Activated CD4-positive, alpha-beta T cell treated with anti-CD3 and anti-CD28 coated beads for 36 hours (primary cell): ENCODE measurements at places on chromosomes 6 and 20. TPM values are rescaled to one million over a fixed set of nuclear protein-coding genes. Genes with fewer than 3 reads are reported as not detected.

Gene MCHR2
- total RNA-seq, result not detected

Gene SEL1L2
- total RNA-seq, result not detected

Gene PAQR8
- total RNA-seq, result 9.1 TPM

Gene ZNF341
- total RNA-seq, result 6.1 TPM

Gene C20orf204
- total RNA-seq, result 3.3 TPM

Gene OR2H1
- total RNA-seq, result not detected

Gene TFAP2D
- total RNA-seq, result not detected

Gene SOX4
- 2.5 TPM for total RNA-seq

Gene IYD
- total RNA-seq, result not detected

DNA sequence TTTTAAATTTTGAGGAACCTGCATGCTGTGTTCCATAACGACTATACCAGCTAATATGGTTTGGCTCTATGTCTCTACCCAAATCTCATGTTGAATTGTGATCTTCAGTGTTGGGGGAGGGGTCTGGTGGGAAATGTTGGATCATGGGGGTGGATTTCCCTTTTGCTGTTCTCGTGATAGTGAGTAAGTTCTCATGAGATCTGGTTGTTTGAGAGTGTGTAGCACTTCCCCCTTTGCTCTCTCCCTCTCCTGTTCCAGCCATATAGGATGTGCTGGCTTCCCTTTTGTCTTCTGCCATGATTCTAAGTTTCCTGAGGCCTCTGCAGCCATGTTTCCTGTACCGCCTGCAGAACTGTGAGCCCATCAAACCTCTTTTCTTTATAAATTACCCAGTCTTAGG is 61.8 kb upstream of the NEDD9 start:
- H3K27me3 ChIP-seq, result no peaks in the 10 kb centered on the region
- DNase-seq, result no peak
- peaks cover 22% of the 10 kb centered on the region for H3K4me1 ChIP-seq
- H3K4me3 ChIP-seq, result no peak overlapping the region

GRCh38 chr6:10555625-10556309 is 34.6 kb downstream of the GCNT2 start:
- H3K36me3 ChIP-seq, result peaks cover 8% of the 10 kb centered on the region
- no peak overlapping the region for H3K4me3 ChIP-seq
- H3K27ac ChIP-seq, result peak overlapping the region; percentile 27

DNA sequence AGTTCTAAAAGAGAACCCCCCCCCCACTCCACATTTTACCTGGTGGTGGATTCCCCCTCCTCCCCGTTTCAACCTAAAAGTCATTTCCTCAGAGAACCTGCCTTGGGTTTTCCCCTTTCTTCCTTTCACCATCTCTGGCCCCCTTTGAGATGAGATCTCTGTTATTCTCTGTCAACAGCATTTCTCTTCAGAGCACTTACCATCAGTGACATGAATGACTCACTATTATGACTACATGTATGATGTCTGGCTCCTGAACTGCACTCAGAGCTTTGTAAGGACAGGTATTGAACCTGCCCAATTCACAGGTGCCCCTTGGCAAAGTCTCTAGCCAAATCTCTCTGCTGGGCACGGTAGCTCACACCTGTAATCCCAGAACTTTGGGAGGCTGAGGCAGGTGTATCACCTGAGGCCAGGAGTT is 61.4 kb upstream of the JARID2 start:
- peak overlapping the region; percentile 96 for H3K27ac ChIP-seq
- peaks cover 23% of the 10 kb centered on the region for H3K4me1 ChIP-seq
- H3K36me3 ChIP-seq, result no peaks in the 10 kb centered on the region
- H3K4me3 ChIP-seq, result peak overlapping the region; percentile 23
- DNase-seq, result peak; percentile 62

- no peak for DNase-seq
- no peaks in the 10 kb centered on the region for H3K36me3 ChIP-seq
- H3K27ac ChIP-seq, result no peak overlapping the region
- no peaks in the 10 kb centered on the region for H3K27me3 ChIP-seq
- H3K4me1 ChIP-seq, result no peaks in the 10 kb centered on the region
- no peak overlapping the region for H3K4me3 ChIP-seq
These were observed 25.8 kb upstream of the FBXL4 start for GRCh38 chr6:98973571-98973970.

DNA sequence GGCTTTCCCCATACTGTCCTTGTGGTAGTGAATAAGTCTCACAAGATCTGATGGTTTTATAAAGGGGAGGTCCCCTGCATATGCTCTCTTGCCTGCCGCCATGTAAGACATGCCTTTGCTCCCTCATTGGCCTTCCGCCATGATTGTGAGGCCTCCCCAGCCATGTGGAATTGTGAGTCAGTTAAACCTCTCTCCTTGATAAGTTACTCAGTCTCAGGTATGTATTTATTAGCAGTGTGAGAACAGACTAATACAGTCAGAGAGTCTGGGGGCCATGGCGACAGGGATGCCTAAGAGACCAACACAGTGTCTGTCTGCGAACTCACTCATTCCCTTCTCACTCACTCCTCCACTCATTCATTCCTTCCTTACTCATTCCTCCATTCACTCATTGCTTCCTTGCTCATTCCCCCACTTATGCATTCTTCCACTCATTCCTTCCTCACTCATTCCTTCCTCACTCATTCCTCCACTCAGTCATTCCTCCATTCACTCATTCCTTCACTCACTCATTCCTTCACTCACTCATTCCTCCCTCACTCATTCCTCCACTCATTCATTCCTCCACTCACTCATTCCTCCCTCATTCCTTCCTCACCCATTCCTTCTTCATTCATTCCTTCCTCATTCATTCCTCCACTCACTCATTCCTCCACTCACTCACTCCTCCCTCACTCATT is 137.5 kb upstream of the AGPAT4 start:
- no peak overlapping the region for H3K4me3 ChIP-seq
- no peaks in the 10 kb centered on the region for H3K4me1 ChIP-seq
- peaks cover 7% of the 10 kb centered on the region for H3K27me3 ChIP-seq
- H3K36me3 ChIP-seq, result no peaks in the 10 kb centered on the region
- peak; percentile 9 for DNase-seq
- H3K27ac ChIP-seq, result no peak overlapping the region

GRCh38 chr6:33298773-33299236 is at the start of gene RGL2:
Gene RGL2 (minus strand): TSS chr6:33298942. CDS start chr6:33298610, 332 bp downstream.
- H3K36me3 ChIP-seq, result peaks cover 27% of the 10 kb centered on the region
- H3K27ac ChIP-seq, result peak within 1 kb of the TSS; percentile 98
- peaks cover 27% of the 10 kb centered on the region for H3K4me1 ChIP-seq
- peak; percentile 76 for DNase-seq

- no peaks in the 10 kb centered on the region for H3K4me1 ChIP-seq
- DNase-seq, result no peak
- no peak overlapping the region for H3K4me3 ChIP-seq
- peaks cover 3% of the 10 kb centered on the region for H3K27me3 ChIP-seq
- H3K27ac ChIP-seq, result no peak overlapping the region
- no peaks in the 10 kb centered on the region for H3K36me3 ChIP-seq
These were observed 606.9 kb downstream of the CDH26 start for GRCh38 chr20:60565083-60565482.

DNA sequence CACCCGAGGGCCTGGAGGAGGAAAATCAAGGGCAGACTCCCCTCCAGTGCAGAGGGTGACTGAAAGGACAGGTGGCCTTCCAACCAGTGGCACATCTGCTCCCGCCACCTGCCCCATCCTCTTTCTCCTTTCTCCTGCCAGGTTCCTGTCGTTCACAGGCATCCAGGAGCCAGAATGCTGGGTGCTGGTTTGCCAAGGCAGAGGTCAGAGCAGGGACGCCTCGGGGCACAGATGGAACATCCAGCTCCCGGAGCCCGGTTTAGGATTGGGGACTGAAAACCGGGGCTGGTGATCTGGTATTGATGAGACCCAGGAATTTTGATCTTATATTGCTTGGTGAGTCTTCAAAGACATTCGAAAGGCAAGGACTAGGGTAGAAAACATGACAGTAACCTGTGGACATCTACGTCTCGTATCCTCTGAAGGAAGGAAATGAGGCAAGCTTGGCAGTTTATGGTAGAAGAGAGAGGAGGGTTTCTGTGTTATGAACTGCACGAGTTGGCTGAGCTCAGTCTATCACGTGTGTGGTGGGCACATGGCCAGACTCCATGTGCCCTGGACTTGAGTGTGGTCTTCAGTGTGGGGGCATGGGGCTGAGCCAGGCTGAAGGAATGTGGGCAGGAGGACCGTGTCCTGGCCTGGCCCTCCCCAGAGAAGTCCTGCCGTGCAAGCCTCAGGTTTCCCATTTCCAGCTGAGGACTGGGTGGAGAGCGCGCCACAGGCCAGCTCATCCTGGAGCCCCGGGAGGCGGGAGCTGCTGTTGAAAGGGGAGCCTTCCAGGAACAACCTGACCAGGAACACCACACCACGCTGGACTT is 74.2 kb downstream of the IRF4 start:
- no peak overlapping the region for H3K4me3 ChIP-seq
- H3K27ac ChIP-seq, result peak overlapping the region; percentile 23
- no peaks in the 10 kb centered on the region for H3K36me3 ChIP-seq
- peaks cover 11% of the 10 kb centered on the region for H3K27me3 ChIP-seq

DNA sequence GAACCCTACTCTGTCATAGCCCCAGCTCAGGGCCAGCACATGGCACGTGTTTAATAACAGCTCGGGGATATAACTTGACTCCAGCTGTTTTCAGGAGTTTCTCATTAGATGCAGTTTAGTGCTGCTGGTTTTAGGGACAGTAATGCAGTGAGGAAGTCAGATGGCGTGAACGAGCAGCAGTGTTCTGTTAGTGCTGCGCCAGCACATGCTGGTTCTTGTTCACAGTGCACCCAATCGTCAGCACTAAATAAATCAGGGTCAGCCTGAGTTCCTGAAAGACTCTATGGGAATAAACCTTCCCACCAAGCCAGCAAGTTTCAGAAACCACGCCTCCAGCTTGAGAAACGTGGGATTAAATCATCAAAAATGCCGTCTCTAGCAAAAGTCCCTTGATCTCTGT is 235.9 kb upstream of the SUPT3H start:
- no peak for DNase-seq
- no peak overlapping the region for H3K4me3 ChIP-seq
- peaks cover 30% of the 10 kb centered on the region for H3K4me1 ChIP-seq
- peaks cover 4% of the 10 kb centered on the region for H3K36me3 ChIP-seq
- H3K27me3 ChIP-seq, result no peaks in the 10 kb centered on the region

DNA sequence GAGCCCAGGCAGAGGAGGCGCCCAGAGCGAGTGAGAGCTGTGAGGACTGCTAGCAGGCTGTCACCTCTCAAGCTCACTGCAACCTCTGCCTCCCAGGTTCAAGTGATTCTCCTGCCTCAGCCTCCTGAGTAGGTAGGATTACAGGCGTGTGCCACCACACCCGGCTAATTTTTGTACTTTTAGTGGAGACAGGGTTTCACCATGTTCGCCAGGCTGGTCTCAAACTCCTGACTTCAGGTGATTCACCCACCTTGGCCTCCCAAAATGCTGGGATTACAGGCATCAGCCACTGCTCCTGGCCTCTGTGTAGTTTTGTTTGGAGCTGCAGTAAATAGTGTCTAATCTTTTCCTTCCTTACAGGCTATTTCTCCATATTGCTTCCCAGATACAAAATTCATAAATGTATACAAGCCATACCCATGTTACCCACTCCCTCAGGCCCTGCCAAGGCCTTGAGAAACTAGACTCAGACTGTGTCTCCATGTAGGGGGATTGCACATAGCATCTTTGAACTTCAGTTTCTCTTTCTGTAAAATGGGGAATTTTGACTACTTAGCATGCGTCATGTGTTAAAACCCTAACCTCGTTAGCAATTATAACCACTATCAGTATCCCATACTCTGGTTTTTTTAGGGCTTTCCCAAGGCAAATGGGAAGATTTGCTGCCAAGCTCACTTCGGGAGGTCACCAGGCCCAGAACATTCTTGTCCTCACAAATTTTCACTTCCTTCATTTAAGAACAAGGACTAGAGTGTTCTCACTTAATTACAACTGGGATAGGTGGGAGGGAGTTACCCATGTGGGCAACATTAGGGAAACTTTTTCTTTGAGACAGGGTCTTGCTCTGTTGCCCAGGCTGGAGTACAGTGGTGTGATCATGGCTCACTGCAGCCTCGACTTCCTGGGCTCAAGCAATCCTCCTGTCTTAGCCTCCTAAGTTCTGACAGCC is 67.3 kb upstream of the DDR1 start:
- no peak overlapping the region for H3K4me3 ChIP-seq
- DNase-seq, result peak; percentile 60
- no peaks in the 10 kb centered on the region for H3K27me3 ChIP-seq
- peaks cover 90% of the 10 kb centered on the region for H3K4me1 ChIP-seq
- peaks cover 19% of the 10 kb centered on the region for H3K36me3 ChIP-seq

DNA sequence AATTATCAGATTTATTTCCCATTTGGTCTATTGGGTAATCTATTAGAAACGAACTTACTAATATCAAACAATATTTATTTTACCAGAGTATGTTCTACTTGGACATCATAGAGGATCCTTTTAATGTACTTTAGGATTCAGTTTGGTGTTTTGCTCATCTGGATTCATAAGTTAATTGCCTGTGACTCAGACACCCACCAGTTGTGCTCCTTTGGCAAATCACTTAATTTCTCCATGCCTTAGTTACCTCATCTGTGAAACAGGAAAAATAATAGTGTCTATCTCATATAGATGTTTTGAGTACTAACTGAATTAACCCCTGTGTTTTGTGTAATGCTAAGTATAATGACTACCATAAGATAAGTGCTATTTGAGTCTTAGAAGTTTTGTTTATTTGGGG is 292.1 kb downstream of the LAMA2 start:
- H3K4me3 ChIP-seq, result no peak overlapping the region
- no peak overlapping the region for H3K27ac ChIP-seq
- peaks cover 3% of the 10 kb centered on the region for H3K4me1 ChIP-seq
- DNase-seq, result no peak

- DNase-seq, result no peak
- H3K36me3 ChIP-seq, result no peaks in the 10 kb centered on the region
- H3K4me1 ChIP-seq, result no peaks in the 10 kb centered on the region
- peaks cover 6% of the 10 kb centered on the region for H3K27me3 ChIP-seq
These were observed 112.9 kb downstream of the PXDC1 start for GRCh38 chr6:3638662-3639061.

GRCh38 chr6:89289710-89290109 is 25.4 kb downstream of the GABRR2 start:
- no peak overlapping the region for H3K27ac ChIP-seq
- H3K4me1 ChIP-seq, result no peaks in the 10 kb centered on the region
- H3K27me3 ChIP-seq, result no peaks in the 10 kb centered on the region
- no peak overlapping the region for H3K4me3 ChIP-seq
- no peak for DNase-seq

- H3K36me3 ChIP-seq, result no peaks in the 10 kb centered on the region
- H3K4me1 ChIP-seq, result no peaks in the 10 kb centered on the region
- DNase-seq, result no peak
- no peak overlapping the region for H3K27ac ChIP-seq
These were observed 57.7 kb upstream of the FERMT1 start for GRCh38 chr20:6180531-6180930.

DNA sequence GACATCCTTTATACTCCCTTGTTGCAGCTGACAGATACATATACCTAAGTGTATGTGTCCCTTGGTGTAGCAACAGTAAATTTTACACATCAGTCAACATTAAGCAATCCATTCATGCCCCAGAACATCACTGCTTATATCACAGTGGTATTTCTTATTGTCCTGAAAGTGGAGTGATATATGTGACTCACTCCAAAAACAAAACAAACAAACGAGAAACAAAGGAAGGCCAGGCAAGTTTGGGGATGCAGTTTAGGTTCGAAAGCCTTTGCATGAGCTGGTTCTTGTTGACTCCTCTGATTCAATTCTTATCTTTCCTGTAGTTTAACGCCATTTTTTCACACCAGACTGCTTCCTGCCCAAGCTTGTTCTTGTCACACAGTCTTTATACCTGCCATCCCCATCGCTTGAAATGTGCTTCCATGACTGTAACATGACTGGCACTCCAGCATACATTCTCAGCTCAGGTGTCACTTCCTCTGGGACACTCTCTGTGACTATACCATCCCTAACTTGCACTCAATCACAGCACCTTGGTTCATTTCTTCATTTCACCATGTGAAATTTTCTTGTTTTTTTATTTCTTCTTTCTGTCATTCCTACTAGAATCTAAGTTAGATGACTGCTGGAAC is 125.0 kb upstream of the TSHZ2 start:
- H3K4me3 ChIP-seq, result no peak overlapping the region
- H3K4me1 ChIP-seq, result no peaks in the 10 kb centered on the region
- peaks cover 6% of the 10 kb centered on the region for H3K27me3 ChIP-seq
